CD4-positive, CD25-positive, alpha-beta regulatory T cell (primary cell): ENCODE measurements at places on chromosomes 12 and 14. TPM values are rescaled to one million over a fixed set of nuclear protein-coding genes. Genes with fewer than 3 reads are reported as not detected.
A peak's percentile ranks its signal among the peaks of the same experiment; 100 is the strongest.

- DNase-seq: no peak
- no peaks in the 10 kb centered on the region for H3K4me1 ChIP-seq
- no peaks in the 10 kb centered on the region for H3K36me3 ChIP-seq
Observed at GRCh38 chr12:125282921-125283320, 217.7 kb downstream of the AACS start.

The SERPINA10 gene
- not detected for total RNA-seq

The TAS2R31 gene
- 4.2 TPM for total RNA-seq

The LRP6 gene
- 1.4 TPM for total RNA-seq

- H3K4me1 ChIP-seq: peaks cover 7% of the 10 kb centered on the region
- DNase-seq: no peak
- H3K4me3 ChIP-seq: no peak overlapping the region
- no peaks in the 10 kb centered on the region for H3K36me3 ChIP-seq
- H3K27me3 ChIP-seq: no peaks in the 10 kb centered on the region
Observed at GRCh38 chr12:89941436-89941835, 232.8 kb upstream of the ATP2B1 start.

GRCh38 chr12:132450418-132451171 lies 39.4 kb upstream of the FBRSL1 start:
- H3K36me3 ChIP-seq: no peaks in the 10 kb centered on the region
- no peak overlapping the region for H3K27ac ChIP-seq
- no peak for DNase-seq
- H3K27me3 ChIP-seq: no peaks in the 10 kb centered on the region

DNA sequence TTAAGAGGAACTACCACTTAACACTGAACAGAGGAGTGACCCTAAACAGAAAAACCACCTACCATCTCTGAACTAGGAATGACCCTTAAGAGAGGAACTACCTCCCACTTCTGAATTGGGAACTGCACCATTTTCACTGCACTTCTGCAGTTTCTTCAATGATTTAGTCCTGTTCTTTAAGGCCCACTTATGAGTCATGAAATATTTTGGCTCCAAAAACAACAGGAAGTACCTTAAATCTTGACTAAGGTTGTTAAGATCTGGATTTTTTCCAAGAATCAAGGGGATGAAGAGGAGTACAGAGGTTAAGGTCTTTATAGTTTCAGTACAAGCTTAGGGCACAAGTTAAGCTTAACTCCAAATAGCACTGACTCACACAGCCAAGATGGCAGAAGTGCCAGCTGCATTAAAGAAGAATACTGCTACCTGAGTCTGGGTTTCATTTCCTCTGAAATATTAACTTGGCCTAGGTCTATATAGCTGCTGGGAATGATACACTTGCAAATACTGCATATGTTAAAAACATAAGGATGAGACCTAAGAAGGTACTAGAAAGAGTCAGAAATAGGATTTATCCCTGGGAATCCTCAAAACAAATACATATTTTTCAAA lies 4.2 kb downstream of the NPC2 start:
- H3K36me3 ChIP-seq: no peaks in the 10 kb centered on the region
- H3K27me3 ChIP-seq: no peaks in the 10 kb centered on the region
- no peak overlapping the region for H3K4me3 ChIP-seq
- DNase-seq: no peak

The CISTR gene
- total RNA-seq: not detected

GRCh38 chr14:23136566-23137133 lies 17.6 kb upstream of the CEBPE start:
- no peak overlapping the region for H3K4me3 ChIP-seq
- H3K4me1 ChIP-seq: no peaks in the 10 kb centered on the region
- H3K36me3 ChIP-seq: no peaks in the 10 kb centered on the region
- no peaks in the 10 kb centered on the region for H3K27me3 ChIP-seq
- no peak overlapping the region for H3K27ac ChIP-seq

The CLEC4A gene
- 1.4 TPM for total RNA-seq

GRCh38 chr12:88615490-88615889 lies 35.2 kb upstream of the KITLG start:
- H3K4me1 ChIP-seq: no peaks in the 10 kb centered on the region
- DNase-seq: no peak
- no peaks in the 10 kb centered on the region for H3K36me3 ChIP-seq

DNA sequence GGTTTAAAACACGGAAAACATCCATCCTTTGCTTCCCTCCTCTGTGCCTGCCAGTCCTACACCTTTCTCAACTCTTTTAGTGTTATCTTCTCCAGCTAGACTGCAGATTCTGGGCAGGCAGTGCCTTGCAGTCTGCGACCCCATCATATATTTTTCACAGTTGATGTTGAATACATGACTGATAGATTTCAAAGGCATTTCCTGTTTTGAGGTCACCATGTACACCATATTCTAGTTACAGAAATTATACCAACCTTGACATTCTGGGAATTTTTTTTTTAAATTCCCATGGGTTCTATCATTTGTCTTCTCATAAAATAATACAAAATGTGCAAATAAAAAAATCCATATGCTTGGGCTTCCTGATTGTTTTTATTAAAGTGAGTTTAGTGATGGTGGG lies 16.6 kb downstream of the SOCS2 start:
- no peak overlapping the region for H3K27ac ChIP-seq
- no peak overlapping the region for H3K4me3 ChIP-seq
- no peaks in the 10 kb centered on the region for H3K36me3 ChIP-seq
- peaks cover 18% of the 10 kb centered on the region for H3K27me3 ChIP-seq
- peaks cover 13% of the 10 kb centered on the region for H3K4me1 ChIP-seq

DNA sequence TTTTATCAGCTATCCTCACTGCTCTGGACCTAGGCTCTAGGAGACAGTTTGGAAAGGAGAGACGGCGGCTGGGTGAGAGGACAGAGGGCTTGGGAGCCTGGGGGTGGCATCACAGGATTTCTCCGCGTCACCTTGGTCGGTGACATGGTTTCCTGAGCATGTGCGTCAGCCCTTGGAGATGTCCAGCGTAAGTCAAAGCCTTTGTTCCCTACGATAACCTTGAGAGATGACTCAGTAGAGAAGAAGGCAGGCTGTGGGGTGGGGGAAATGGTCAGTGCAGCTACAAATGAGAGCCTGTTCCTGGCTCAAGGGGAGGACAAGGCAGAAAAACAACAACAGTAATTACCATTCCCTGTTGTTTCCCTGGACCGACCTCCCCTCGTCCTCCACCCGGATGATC lies 90.2 kb upstream of the TBX3 start:
- no peak overlapping the region for H3K27ac ChIP-seq
- H3K36me3 ChIP-seq: no peaks in the 10 kb centered on the region
- no peaks in the 10 kb centered on the region for H3K27me3 ChIP-seq
- no peak for DNase-seq
- H3K4me1 ChIP-seq: no peaks in the 10 kb centered on the region

The CMKLR1 gene
- total RNA-seq: 1.1 TPM

DNA sequence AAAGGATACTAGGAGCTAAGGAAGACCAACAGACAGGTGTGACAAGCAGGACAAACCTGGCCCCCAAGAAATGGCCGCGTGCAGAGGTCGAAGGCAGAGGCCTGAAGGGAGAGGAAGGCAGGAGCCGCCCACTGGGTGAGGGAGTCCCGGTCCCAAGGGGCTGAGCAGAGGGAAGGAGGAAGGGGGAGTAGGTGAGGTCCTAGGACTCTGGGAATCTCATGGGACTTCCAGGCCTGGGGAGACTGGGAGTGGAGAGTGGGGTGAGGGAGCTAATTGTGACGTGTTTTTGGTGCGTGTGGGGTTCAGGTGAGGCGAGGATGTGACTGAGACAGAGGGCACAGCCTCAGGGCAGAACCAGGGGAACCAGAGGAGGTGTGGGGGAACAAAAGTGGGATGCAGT lies 11.7 kb upstream of the FLVCR2 start:
- H3K27me3 ChIP-seq: no peaks in the 10 kb centered on the region
- no peak for DNase-seq

GRCh38 chr14:75183225-75183624 lies 6.8 kb upstream of the TMED10 start:
- no peak overlapping the region for H3K27ac ChIP-seq
- H3K4me1 ChIP-seq: no peaks in the 10 kb centered on the region
- no peaks in the 10 kb centered on the region for H3K27me3 ChIP-seq
- H3K4me3 ChIP-seq: no peak overlapping the region
- no peaks in the 10 kb centered on the region for H3K36me3 ChIP-seq
- DNase-seq: no peak

DNA sequence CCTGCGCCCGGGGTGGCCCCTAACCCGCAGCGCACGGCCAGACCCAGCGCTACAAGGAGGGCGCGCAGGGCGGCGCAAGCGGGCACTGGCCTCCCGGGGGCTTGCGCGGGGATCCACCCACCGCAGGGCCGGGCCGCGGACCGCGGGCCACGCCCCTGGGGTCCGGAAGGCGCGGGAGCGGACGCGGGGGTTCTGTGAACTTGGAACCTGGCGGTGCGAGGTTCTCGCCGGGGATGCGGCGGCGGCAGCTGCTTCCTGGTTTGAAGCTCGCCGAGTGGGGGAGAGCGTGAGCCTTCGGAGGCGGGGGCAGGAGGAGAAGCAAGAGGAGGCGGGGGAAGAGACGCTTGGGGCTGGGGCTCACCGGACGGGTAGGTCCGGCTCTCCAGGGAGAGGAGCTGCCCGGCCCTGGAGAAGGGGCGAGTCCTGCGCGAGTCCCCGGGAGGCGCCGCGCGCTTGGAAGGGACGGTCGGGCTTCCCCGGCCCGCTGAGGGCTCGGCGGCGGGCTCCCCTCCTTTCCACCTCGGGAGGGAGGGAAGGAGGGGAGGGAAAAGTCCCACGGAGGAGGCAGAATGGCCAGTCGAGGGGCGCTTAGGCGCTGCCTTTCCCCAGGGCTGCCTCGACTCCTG lies at the start of gene PRKCH:
Gene PRKCH, plus strand, starts transcription at position 195 of the 626 bp plus-strand sequence. CDS start 523 bp downstream, outside the sequence.
- peaks cover 4% of the 10 kb centered on the region for H3K36me3 ChIP-seq
- H3K4me3 ChIP-seq: peak within 1 kb of the TSS; percentile 99
- H3K27ac ChIP-seq: peak within 1 kb of the TSS; percentile 95

- H3K4me3 ChIP-seq: no peak overlapping the region
- H3K27me3 ChIP-seq: no peaks in the 10 kb centered on the region
- no peak for DNase-seq
- H3K36me3 ChIP-seq: no peaks in the 10 kb centered on the region
- no peak overlapping the region for H3K27ac ChIP-seq
- H3K4me1 ChIP-seq: no peaks in the 10 kb centered on the region
Observed at GRCh38 chr14:22025879-22026278, 352.3 kb upstream of the OR4E1 start.

DNA sequence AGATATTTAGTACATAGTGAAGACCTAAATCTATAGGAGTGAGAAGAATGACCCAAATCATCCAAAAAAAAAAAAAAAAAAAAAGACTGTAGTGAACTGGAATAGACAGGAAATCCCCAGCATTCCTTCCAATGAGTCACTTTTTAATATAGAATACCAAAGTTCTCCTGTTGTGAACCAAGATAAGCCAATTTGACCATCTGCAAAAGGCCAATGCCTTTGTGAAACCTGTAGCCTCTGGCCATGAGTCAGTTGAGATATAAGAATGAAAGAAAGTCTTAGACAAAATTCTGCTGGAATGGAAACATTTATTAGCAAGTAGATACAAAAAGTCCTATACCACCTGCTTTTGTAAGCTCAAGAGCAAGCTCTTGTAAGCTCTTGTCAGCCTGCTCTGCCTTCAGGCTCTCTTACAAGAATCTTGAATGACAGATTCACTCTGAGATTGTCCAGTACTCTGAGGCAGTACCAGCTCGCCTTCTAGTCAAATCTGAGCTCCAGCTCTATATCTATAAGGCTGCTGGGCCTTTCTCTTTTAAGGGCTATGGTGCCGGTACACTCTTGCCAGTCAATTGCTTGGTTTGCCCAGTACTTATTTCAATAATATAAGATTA lies 243.0 kb upstream of the TMTC1 start:
- H3K4me3 ChIP-seq: no peak overlapping the region
- no peaks in the 10 kb centered on the region for H3K4me1 ChIP-seq
- DNase-seq: no peak
- no peaks in the 10 kb centered on the region for H3K36me3 ChIP-seq

The RGS6 gene
- total RNA-seq: 0.69 TPM

- no peaks in the 10 kb centered on the region for H3K4me1 ChIP-seq
- no peak overlapping the region for H3K4me3 ChIP-seq
- no peaks in the 10 kb centered on the region for H3K36me3 ChIP-seq
- no peak overlapping the region for H3K27ac ChIP-seq
- DNase-seq: no peak
Observed at GRCh38 chr12:112813836-112814235, 22.3 kb downstream of the RPH3A start.

- no peaks in the 10 kb centered on the region for H3K27me3 ChIP-seq
- peak overlapping the region; percentile 86 for H3K4me3 ChIP-seq
- peaks cover 26% of the 10 kb centered on the region for H3K36me3 ChIP-seq
- DNase-seq: no peak
- peaks cover 36% of the 10 kb centered on the region for H3K4me1 ChIP-seq
Observed at GRCh38 chr12:56339158-56339422, 406 bp downstream of the IL23A start.

The LMNTD1 gene
- total RNA-seq: not detected

GRCh38 chr14:85528080-85528896 lies 1.7 kb upstream of the FLRT2 start:
- no peaks in the 10 kb centered on the region for H3K36me3 ChIP-seq
- H3K4me1 ChIP-seq: no peaks in the 10 kb centered on the region
- no peak for DNase-seq
- peaks cover 10% of the 10 kb centered on the region for H3K27me3 ChIP-seq

- peak overlapping the region; percentile 83 for H3K4me3 ChIP-seq
- no peak overlapping the region for H3K27ac ChIP-seq
- peaks cover 30% of the 10 kb centered on the region for H3K4me1 ChIP-seq
- H3K27me3 ChIP-seq: no peaks in the 10 kb centered on the region
Observed at GRCh38 chr12:92927055-92927435, 2.0 kb downstream of the EEA1 start.

DNA sequence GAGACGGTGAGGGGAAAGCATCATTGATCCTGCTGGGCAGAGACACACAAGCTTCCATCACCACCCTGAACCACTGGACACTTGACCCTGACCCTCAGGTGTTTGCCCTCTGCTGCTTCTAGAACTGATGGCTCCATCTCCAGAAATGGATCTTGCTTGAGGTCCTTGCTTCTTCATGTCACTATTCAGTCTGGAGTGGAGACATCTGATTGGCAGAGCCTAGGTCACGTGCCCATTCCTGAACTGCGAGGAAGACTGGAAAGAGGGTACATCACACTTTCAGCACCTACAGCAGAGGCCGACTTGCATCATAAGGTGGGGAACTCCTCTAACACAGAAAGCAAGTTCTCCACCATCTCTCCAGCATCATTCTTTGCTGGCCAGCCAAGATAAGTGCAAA lies 106.7 kb upstream of the COCH start:
- H3K4me3 ChIP-seq: no peak overlapping the region
- no peaks in the 10 kb centered on the region for H3K36me3 ChIP-seq
- no peak overlapping the region for H3K27ac ChIP-seq
- H3K4me1 ChIP-seq: no peaks in the 10 kb centered on the region
- no peak for DNase-seq
